Activated T-helper 2 cell treated with anti-CD3 and anti-CD28 coated beads, Interferon-gamma antibody, Interleukin-2, Interleukin-4, amounts not matched to agents 10 μg/mL and 5 μg/mL and 100 μg/mL, durations not matched to agents 14 hours and 24 hours and 36 hours (primary cell): ENCODE measurements at places on chromosomes 4 and X. TPM values are rescaled to one million over a fixed set of nuclear protein-coding genes. Genes with fewer than 3 reads are reported as not detected.

DNA sequence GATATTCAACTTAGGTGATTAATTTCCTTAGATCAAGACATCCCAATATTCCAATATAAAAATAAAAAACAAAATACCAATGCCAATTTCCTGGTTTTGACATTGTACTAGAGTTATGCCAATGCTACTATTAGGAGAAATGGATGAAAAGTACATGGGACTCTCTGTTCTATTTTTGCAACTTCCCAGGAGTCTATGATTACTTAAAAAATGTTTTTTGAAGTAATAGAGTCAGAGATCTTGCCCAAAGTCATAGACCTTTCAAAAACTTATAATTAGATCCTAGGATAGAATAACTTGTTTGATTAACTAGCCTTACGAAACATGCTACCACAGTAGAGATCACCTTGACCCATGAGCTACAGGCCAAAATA lies 73.6 kb upstream of the MAOA start:
- DNase-seq, result no peak

MAGEA11 gene
- not detected in 2 replicates for total RNA-seq

CXCL3 gene
- 0.14 TPM in 1 of 2 replicates, not detected in the other for total RNA-seq

GRCh38 chr4:24515698-24516097 lies 68.7 kb downstream of the DHX15 start:
- no peak for DNase-seq

DNA sequence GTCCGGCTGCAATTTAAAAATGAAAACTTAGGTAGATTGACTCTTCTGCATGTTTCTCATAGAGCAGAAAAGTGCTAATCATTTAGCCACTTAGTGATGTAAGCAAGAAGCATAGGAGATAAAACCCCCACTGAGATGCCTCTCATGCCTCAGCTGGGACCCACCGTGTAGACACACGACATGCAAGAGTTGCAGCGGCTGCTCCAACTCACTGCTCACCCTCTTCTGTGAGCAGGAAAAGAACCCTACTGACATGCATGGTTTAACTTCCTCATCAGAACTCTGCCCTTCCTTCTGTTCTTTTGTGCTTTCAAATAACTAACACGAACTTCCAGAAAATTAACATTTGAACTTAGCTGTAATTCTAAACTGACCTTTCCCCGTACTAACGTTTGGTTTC lies 41.0 kb downstream of the MAP7D3 start:
- DNase-seq, result no peak

DNA sequence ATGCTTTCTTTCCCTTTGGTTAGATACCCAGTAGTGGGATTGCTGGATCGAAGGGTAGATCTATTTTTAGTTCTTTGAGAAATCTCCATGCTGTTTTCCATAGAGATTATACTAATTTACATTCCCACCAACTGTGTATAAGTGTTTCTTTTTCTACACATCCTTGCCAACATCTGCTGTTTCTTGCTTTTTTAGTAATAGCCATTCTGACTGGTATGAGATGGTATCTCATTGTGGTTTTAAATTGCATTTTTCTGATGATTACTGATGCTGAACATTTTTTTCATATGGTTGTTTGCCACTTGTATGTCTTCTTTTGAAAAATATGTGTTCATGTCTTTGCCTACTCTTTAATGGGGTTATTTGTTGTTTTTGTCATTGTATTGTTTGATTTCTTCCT lies 6.6 kb upstream of the AGA start:
- no peak for DNase-seq

- DNase-seq, result no peak
Measured at GRCh38 chr4:149676076-149676475, 139.6 kb downstream of the IQCM start.

CT45A3 gene
- not detected in 2 replicates for total RNA-seq

NR0B1 gene
- total RNA-seq, result not detected in 2 replicates

GRCh38 chr4:155946486-155946885 lies 7.2 kb downstream of the CTSO start:
- no peak for DNase-seq

- no peak for DNase-seq
Measured at GRCh38 chrX:29470030-29470429, 745.3 kb upstream of the MAGEB2 start.

GRCh38 chrX:132948648-132949260 lies 9.7 kb downstream of the HS6ST2 start:
- DNase-seq, result no peak

- no peak for DNase-seq
Measured at GRCh38 chr4:41399231-41399630, 138.7 kb upstream of the LIMCH1 start.

FAAH2 gene
- 2.7 and 2.9 TPM in 2 replicates for total RNA-seq

DNA sequence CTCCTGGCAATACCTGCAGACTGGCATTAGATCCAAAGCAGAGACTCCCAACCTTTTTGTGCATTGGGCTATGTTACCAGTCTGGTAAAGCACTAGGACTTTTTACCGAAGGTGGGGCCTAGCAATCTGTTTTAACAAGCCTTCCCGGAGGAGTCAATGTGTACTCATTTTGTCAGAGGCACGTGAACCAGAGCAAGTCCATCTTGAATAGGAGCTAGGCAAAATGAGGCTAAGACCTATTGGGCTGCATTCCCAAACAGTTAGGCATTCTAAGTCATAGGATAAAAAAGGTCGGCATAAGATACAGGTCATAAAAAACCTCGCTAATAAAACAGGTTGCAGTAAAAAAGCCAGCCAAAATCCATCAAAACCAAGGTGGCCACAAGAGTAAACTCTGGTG lies 22.3 kb downstream of the ADGRA3 start:
- no peak for DNase-seq

- DNase-seq, result no peak
Measured at GRCh38 chr4:1821679-1822567, 28.8 kb downstream of the FGFR3 start.

- DNase-seq, result no peak
Measured at GRCh38 chr4:156475322-156475721, 496.3 kb downstream of the PDGFC start.

DNA sequence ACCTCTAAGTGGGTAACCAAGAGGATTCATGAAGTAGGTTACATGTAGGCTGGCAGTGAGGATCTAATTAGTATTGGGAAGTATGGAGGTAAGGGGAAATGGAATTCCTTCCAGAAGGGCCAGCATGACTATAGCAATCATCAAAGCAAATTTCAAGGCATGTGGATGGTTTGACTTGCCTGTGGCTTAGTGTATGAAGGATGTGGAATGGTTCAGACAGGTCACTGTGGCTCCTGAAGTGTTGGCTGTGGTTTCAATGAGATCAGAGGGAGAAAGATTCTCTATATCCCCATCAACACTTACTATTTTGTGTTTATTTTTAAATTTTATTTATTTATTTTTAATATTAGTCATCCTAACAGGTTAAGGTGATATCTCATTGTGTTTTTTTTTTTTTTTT lies 121.6 kb upstream of the TBC1D9 start:
- DNase-seq, result no peak

- DNase-seq, result no peak
Measured at GRCh38 chr4:87624698-87625097, 16.4 kb downstream of the DSPP start.

GRCh38 chr4:152172146-152172545 lies 363.7 kb downstream of the FBXW7 start:
- DNase-seq, result no peak

DNA sequence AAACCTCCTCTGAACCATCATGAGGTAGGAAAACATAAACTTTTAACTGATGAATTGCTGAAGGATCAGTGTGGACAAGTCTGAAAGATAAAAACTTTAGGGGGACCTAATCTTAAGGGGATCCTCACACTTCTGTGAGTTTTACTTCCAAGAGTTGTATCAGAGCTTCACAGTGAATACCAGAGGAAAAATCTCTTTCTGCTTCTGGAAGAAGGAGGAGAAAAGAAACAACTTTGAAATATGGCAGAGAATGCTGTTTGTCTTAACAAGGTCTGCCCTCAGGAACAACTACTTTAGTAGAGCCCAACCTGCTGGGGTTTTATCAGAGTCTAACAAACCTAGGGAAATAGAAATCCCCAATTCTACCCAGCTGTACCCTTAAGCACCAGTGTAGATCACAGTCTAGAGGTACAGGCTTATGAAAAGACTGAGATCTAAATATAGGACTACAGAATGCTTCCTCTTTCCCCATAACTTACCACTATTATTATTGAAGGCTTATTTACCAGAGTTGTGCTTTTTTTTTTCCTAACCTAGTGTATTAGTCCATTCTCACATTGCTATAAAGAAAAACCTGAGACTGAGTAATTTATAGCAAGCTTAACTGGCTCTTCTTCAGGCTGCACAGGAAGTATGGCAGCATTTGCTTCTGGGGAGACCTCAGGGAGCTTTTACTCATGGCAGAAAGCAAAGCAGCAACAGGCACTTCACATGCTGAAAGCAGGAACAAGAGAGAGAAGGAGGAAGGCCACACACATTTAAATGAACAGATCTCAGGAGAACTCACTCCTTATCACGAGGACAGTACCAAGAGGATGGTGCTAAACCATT lies 167.9 kb downstream of the CAMK2D start:
- DNase-seq, result no peak

- DNase-seq, result no peak
Measured at GRCh38 chr4:179165000-179165738, 1722.9 kb upstream of the AGA start.

DNA sequence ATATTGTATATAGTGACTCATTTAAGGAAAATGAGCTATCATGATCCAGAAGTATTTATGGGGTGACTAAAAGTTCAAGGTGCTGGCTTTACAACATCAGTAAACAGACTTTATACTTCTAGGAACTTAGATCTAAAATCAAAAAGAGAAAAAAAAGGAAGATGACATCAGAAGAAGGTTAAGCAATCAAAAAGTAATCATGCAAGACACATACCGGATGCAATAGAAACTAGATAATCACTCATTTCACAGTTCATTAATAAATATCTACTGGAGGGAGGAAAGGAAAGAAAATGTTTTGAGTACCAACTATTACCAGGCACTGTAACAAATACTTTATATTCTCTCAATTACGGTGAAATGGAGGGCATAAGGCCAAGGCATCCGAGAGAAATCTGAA lies 276.4 kb downstream of the SPRY1 start:
- no peak for DNase-seq

DNA sequence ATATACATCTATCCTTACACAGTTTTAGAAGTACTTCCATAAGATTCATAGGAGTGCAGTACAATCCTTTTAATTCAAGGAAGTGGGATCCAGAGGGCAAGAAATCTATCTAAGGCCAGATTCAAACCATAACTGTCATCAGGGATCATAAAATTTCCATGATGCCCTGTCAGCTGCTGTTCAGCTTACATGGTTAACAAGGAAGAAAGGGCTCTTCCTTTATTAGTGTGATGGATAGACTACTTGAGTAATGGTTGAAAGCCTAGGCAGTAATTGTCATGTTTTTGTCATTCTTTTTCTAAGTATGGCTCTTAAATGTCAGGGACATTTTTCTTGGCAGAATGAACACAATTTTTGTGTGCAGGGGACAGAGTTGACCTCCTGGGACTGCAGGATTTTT lies 159.8 kb upstream of the CXCL13 start:
- DNase-seq, result no peak

DNA sequence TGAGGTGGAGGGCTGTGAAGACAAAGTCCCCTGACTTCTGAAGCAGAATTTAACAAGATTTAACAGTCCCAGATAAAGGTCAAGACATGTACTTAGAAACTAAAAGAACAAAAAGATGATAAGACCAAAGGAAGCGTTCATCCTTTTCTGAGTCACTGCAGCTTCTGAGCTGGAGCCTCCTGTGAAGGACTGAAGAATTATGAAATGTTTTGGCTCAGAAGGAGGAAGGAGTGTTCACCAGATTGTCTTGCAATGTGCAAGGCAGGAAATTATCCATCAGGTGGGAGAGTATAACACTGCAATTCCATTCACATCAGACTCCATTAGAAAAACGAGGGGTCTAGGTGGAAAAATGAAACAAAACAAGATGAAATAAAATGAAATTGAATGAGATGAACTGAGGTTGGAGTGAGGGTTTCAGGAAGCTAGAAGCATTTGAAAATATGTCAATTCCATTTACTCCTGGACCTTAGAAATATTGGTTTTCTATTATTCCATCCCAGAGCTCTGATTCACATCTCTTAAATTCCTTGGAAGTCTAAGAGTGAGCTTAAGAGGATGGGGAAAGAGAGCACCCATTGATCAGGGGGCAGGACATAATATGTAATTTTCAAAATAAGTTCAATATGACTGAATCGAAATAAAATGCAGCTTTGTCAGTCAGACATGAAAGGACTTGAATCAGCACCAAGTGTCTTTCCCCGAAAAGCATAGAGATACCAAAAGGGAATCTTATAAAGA lies 186.1 kb upstream of the LNX1 start:
- DNase-seq, result no peak

DNA sequence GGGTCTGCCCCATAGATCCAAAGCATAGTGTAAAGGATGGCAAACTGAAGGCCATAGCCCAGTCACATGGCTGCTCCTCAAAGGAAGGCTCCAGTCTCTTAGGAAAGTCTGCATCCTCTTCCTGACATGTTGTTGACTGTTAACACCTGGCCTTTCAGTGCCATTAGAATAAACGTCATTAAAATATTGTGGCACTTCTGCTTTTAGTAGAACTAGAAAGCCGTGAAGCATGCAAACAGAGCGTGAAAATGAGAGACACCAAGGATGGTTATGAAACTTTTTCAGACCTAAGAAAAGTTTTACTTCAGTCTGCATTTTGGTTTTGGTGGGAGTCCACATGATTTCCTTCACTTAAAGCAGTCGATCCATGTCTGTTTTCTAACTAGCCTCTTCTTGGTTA lies 41.1 kb upstream of the AFF2 start:
- DNase-seq, result no peak

DNA sequence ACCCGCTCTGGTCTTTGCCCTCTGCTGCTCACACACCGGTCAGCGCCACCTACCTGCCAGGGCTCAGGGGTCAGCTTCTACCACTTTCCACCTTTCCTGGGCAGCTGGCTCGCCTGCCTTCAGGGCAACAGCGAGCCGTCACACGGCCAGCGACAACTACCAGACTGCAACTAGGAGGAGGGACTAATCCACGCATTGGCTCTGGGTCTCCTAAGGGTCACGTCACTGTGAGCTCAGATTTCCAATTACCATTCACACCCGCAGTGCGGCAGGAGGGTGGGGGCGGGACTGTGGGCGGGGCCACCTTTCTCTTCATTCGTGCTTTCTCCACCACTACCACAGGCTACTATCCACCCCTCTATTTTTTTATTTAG lies at the start of gene BEX5:
BEX5 (minus strand) TSS at position 172 of the 374 bp plus-strand sequence. CDS start 1,712 bp downstream, outside the sequence.
- peak; percentile 32 for DNase-seq

GRCh38 chr4:87650938-87651337 lies 858 bp downstream of the DMP1 start:
- no peak for DNase-seq

DNA sequence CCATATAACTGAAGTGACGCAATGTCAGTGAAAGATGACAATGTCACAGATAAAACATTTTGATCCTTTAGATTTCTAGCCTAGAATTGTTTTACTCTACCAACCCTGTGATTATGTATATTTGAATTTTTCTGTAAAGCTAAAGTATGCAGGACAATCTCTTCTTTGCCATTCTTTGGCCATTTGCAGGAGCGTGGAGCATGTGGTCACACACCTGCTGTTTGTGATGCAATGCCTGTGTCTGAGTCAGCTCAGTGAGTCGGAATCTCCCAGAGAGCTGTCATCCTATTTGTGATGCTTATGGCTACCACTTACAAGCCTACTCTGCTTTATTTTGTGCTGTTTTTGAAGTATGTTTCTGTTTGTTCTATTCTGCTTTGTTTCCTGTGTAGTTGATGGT lies 214.5 kb downstream of the NAF1 start:
- DNase-seq, result no peak
